ENCODE measurements at places on chromosomes 13 and 19.

DNA sequence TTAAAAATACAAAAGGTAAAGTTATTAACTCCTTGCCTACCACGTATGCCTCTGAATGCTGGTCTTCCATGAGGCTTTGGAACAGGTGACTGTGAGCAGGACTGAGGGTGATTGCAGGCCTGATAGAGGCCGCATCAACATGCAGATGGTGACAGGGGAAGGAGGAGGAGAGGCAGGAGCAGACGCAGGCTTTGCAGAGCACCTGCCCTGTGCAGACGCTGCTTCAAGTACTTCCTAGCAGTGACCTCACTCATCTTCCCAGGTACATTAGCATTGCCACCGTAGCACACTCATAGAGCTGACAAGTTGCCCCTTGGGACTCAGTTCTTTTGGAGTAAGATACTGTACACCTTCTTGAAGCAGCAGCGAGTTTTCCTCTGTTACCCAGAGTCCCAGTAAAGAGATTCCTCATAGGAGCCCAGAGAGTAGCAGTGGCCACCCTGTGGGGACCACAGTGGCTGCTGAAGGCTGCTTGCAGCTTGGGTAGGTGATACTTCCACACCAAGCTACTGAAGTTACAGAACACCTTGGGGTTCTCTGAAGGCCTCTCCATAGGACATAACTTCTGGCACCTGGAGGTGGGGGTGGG lies 56.0 kb downstream of the ZNF536 start:
- no peak for DNase-seq

- no peak for DNase-seq
Observed at GRCh38 chr19:40599902-40600569, 1.1 kb upstream of the LTBP4 start.

GRCh38 chr13:110571896-110572777 lies 10.6 kb upstream of the RAB20 start:
- DNase-seq: no peak

GRCh38 chr13:53015971-53016370 lies 12.6 kb upstream of the OLFM4 start:
- DNase-seq: no peak

GRCh38 chr13:99908140-99908803 lies 63.3 kb downstream of the ZIC5 start:
- DNase-seq: no peak

GRCh38 chr13:55190996-55191395 lies 1949.7 kb upstream of the PRR20A start:
- no peak for DNase-seq

DNA sequence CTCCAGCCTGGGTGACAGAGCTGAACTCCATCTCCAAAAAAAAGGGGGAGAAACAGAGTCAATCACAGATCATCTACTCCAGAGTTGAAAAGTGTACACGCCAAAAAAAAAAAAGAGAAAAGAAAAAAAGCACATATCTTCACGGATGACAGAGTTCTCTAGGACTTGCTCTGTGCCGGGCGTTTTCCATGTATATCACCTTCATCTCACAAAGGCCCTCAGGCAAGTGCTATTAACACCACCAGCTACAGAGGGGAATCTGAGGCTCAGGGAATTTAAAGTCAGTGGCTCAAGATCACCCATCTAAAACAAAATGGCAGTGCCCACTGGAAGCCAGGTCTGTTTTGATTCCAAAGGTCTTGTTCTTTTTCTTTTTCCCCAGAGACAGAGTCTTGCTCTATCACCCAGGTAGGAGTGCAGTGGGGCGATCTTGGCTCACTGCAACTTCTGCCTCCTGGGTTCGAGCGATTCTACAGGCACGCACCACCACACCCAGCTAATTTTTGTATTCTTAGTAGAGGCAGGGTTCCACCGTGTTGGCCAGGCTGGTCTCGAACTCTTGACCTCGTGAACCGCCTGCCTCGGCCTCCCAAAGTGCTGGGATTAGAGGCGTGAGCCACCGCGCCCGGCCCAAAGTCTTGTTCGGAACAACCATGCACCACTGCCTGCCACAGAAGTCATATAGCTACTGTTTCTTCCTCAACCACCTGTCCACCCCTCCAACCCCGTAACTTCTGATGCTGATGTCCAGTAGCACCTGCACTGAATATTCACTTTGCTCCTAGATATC lies 42.2 kb downstream of the SAE1 start:
- DNase-seq: no peak

- DNase-seq: no peak
Observed at GRCh38 chr13:37615276-37615675, 16.7 kb upstream of the POSTN start.

GRCh38 chr19:19546751-19547162 lies 8.7 kb downstream of the CILP2 start:
- no peak for DNase-seq

- no peak for DNase-seq
Observed at GRCh38 chr13:76861859-76862258, 24.3 kb downstream of the KCTD12 start.

DNA sequence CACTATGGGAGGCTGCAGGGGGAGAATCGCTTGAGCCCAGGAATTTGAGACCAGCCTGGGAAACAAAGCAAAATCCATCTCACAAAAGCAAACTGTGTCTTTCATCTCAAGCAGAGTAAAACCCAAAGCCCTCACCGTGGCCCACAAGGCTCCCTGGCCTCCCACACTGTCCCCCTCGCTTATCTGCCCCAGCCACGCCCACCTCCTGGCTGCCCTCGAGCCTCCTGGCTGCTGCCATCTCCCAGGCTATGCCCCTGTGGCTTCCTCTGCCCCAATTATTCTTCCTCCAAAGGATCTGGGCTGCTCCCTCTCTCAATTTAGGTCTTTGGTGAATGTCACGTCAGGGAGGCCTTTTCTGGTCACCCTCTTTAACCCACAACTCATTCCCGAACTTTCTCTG lies 3.6 kb downstream of the RABAC1 start:
- DNase-seq: no peak

- DNase-seq: no peak
Observed at GRCh38 chr19:6087074-6087571, 23.2 kb downstream of the RFX2 start.

DNA sequence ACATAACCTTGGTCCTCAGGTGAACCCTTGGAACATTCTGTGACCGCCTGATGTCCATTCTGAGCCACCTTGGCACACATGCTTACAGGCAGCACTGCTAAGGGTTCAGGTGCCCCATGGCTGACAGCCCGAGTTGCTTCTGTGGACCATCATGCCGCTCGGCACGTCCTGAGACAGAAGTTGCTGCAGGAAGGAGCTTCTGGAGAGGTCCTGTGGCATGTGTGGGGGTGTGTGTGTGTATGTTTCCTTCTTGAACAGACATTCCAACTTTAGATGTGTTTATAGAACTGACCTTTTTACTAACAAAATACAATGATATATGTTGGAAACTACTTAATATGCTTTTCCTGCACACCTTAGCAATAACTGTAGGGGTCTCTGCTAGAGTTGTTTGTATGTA lies 4.8 kb upstream of the C1QTNF9 start:
- no peak for DNase-seq

GRCh38 chr19:39419003-39419402 lies 6.5 kb downstream of the PLEKHG2 start:
- DNase-seq: no peak

GRCh38 chr13:81596224-81596753 lies 1255.4 kb upstream of the SPRY2 start:
- no peak for DNase-seq
